NCI-H510A treated with DMSO at 0.1 percent for 48 hours (cell line): ENCODE measurements at places on chromosomes 5 and 9.

- DNase-seq: no peak
Measured at GRCh38 chr5:34598177-34598794, 57.8 kb upstream of the RAI14 start.

- no peak for DNase-seq
Measured at GRCh38 chr5:31664566-31664965, 25.6 kb downstream of the PDZD2 start.

- peak; percentile 43 for DNase-seq
Measured at GRCh38 chr9:116572095-116572748, 114.9 kb upstream of the TRIM32 start.

DNA sequence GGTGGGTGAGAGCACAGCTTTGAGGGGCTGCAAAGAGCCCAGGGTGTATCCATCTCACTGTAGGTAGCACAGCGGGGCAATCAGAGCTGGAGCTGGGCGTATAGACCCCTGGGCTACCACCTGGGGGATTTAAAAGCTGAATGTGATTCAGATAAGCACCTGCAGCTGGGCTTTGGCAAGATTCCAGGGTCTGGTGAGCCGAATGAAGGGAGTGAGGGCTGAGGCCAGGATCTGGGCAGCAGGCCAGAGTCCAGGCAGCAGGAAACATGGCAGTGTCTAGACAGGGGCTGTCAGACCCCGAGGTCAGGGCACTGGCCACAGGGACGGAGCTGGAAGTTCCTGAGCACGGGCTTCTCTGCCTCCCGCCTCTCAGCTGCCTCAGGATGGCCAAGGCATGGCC is 8.7 kb downstream of the ASS1 start:
- peak; percentile 23 for DNase-seq

DNA sequence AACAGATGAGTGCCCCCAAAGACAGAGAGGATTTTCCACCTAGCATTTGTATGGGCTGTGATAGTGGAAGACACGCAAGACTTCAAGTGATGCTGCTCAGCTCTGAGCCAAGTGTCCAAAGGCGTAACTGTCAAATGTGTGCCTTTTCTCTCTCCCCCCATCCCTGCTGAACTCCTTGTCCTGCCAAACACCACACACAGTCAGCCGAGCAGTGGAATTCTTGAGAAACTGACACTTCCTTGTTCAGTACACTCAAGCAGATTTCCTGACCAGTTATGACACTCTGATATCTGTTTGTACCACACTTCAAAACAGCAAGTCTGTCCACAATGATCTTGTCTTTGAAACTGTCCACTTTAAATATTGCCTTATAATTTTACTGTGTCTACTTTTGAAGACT is 166.4 kb downstream of the PIK3R1 start:
- no peak for DNase-seq

GRCh38 chr9:80644044-80644443 is 1045.3 kb downstream of the TLE1 start:
- peak; percentile 6 for DNase-seq

DNA sequence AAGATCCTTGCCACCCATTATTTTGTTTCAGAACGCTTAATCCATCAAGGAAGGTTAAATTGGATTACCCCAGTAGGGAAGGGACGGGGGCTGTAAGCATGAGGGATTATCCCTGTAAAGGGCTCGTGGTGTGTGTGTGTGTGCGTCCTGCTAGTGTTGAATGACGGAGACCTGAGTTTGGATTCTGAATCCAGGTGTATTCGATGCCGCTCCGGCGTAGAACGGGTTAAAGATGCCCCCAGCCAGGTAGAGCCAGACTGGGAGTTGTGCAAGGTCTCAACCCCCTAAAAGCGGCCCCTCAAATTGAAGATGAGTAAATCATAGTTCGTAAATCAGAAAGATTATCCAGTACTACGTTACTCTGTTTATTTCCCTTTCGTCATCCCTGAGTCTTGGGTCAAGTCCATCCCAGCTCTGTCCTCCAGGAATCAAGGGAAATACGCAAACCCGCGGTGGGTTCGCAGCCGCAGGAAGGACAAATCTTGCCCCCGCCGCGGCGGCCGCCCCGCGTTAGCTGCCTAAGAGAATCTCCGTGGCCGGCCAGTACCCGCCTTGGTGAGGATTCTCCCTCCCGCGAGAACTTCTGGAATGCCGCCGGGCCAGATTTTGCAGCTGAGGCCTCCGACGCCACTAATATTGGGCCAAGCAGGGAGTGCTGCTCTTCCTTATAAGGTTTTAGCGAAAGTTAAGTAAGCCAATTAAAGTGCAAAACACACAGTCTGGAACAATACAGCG is 586 bp upstream of the MTAP start:
- DNase-seq: no peak

DNA sequence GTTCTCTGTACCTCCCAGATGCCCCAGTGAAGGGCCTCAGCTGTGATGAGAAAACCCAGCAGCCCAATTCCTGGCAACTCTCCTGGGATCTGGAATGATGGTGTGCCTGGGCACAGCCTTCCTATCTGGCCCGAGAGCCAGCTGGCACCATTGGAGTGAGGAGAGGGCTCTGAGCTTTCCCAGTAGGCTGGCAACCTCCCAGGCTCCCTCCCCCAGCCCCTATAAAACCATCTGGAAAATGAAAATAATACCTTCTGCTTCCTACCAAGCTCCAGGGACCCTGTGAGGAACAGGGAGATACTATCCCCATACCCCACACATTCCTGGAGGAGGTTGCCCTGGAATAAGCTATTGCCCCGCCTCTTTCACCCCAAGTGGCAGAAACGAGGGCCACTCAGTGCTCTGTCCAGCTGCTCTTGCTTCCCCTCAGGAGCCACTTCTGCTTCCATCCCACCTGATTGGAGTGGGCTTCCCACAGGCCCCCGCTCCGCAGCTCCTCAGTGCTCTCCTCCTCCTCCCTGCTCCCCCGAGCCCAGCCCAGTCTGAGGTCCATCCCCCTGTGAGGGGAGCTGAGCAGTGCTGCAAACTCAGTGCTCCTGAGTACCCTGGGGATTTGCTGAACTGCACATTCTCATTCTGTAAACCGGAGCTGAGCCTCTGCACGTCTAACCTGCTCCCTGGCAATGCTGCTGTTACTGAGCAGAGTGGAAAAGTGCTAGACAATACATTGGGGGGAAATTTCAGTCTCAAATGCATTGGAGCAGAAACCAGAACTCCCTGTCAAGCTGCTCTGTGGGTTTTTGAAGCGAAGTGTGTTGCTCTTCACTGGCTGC is 74.7 kb downstream of the THBS4 start:
- no peak for DNase-seq

GRCh38 chr9:136697146-136697820 is 10.0 kb upstream of the AGPAT2 start:
- DNase-seq: no peak

DNA sequence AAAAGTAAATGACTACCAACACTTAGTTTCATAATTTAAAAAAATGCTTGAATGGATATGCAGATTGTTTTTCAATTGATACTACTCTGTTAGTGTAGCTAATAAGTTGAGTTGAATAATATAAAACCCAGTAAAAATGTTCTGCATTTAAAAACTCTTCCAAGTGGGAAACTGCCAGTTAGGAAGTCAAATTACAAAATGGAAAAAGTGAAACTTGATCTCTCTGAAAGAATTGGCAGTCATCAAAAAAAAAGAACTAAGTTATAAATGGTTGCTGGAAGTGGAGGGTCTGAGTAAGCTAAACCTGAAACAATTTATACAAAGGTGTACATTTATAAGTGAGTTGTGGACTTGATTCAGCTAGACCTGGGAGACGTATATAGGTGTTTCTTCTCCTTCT is 52.4 kb downstream of the VCAN start:
- no peak for DNase-seq

DNA sequence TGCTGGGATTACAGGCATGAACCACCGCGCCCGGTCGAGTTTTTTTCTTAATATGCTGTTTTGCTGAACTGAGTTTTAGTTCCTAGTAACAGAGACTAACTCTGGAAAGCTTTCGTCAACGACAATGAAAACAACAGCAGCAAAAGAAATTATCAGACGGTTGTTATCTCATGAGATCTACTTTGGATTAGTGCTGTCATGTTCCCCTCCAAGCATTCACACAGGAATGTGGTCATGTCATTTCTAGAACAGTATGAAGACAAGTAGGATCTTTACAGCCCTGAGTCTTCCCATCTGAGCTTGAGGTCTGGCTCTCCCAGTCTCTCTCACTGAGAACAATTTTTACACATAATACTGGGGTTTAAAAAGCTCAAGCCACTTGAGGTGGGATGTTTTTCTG is 4.0 kb upstream of the ANKRD33B start:
- no peak for DNase-seq
